ENCODE measurements at places on chromosomes 2 and 18. TPM values are rescaled to one million over a fixed set of nuclear protein-coding genes. Genes with fewer than 3 reads are reported as not detected.

- peak; percentile 98 for DNase-seq
Measured at GRCh38 chr2:216108967-216109921, at the start of gene XRCC5. TSS of gene XRCC5 (plus strand) at chr2:216109348. CDS start at chr2:216109437, 89 bp downstream.

DNA sequence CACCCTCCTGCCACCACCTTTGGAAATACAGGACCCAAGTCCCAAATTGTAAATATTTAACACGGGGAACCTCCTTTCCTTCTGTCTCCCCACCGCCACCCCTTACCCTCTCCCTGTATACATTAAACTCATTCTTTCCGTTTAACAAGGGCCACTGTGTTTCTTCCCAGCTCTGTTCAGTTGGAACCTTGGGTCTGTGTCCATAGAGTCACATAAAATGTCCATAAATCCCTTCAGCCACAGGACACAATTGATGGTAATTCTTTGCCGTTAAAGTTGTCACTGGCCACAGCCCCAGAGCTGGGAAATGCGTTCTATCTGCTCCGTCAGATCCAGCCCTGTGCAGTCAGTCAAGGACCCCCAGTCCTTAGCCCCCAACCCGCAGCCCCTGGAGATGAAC is 49.9 kb upstream of the FZD7 start:
- DNase-seq = no peak

GRCh38 chr18:12777500-12777944 is 74.7 kb downstream of the PSMG2 start:
- no peak for DNase-seq

Gene PPP1R1C
- not detected for total RNA-seq

Data from activated CD8-positive, alpha-beta T cell treated with anti-CD3 and anti-CD28 coated beads for 36 hours (primary cell).